NCI-H1930 (cell line): ENCODE measurements at places on chromosomes 1 and 21.

DNA sequence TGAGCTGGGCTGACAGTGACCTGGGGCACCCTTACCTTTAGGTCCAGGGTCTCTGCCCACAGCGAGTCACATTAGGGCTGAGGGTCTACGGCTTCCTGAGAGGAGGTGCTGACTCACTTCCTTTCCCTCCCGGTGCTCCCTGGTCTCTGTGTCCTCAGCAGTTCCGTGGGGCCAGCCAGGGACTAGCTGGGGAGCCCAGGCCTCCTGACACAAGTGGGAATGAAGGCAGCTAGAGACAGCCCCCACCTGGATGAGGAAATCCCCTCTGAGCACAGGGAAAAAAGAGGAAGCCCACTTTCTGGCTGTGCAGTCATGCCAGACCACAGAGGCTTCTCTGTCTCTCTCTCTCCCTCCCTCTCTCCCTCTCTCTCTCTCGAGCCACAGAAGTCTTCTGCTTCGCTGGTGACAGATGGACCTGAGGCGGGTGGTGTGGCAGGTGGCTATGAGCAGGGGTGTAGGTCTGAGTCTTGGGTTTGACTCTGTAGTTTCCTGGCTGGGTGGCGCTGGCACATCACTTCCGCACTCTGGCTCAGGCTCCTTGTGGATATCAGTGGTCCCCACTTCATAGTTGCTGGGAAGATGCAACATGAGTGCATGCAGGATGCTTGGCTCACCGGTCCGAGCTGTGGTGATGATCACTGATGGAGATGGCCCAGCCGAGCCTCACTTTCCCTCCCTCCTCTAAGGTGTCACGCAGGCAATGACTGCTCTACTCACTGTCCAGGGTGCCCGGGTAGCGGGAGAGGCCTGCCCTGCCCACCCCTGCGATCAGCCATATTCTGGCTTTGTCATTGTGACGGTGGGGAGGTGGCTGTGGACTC lies 3.5 kb downstream of the SLC66A1 start:
- DNase-seq, result no peak

- DNase-seq, result no peak
Observed at GRCh38 chr1:97457446-97458089, 463.3 kb downstream of the DPYD start.

DNA sequence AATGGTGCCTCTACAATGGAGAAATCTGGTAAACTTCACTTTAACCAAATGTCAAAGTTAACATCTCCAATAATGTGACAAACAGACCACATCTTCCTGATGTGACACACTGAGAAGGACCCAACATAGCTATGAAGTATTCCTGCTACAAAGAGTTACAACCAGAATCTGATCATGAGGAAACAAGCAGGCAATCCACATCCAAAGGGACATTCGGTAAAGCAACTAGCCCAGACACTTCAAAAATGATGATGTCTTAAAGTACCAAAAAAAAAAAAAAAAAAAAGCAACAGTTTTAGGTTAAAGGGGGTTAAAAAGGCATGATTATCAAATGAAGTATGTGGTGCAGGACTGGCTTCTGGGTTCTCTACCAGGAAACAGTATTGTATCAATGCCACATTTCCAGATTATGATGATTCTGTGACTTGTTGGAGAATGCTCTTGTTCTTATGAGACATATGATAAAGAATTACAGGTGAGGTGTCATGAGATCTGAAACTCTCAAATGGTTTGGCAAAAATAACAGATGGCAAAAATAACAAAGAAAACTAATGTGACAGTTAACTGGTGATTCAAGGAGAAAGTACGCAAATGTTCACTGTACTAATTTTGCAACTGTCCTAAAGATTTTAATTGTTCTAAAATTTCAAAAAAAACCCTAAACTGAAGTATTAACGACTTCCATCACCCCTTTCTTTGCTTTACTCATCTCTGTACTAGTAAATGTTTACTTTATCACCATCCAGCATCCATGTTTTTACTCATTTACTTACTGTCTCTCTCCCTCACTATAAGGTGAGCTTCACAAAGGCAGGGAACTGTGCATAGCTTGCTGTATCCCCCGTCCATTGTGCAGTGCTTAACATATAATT lies 2.8 kb downstream of the CD58 start:
- DNase-seq, result no peak

- peak; percentile 35 for DNase-seq
Observed at GRCh38 chr1:33181921-33182341, at the start of gene TRIM62. Gene TRIM62, minus strand, starts transcription at chr1:33182043. Its CDS starts 611 bp downstream, at chr1:33181432.

GRCh38 chr1:170530972-170531757 lies 801 bp upstream of the GORAB start:
- DNase-seq, result no peak

DNA sequence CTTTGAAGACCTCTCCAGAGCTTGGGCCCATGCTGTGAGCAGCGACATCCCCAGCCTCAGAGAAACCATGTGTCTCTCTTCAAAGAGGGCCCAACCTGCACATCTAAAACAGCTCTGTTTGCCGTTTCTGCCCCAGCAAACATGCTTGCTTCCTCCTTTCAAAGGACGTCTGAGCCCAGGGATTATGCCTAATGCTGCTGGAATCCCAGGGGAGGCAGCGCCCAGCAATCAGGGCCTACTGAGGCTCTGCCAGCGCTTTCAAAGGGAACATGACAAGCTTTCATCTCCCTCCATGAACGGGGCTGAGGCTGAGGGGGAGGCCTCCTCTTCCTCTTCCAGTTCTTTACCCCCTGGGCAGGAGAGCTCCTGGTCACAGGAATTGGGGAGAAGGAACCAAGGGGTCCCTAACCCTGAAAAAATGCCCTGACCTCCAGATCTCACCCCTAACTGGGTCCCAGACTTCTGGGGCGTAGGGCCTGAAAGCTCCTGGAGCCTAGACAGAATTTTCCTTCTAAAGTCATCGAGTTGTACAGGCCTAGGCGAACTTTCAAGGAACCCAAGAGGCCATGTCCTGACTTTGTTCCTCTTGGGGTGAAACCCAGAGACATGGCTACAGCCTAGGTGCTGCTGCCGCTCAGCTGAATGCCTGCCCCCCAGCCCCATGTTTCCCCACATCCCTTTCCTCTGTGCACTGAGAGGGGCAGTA lies 13.4 kb upstream of the ASCL5 start:
- no peak for DNase-seq

GRCh38 chr21:19489930-19490329 lies 1086.3 kb upstream of the TMPRSS15 start:
- DNase-seq, result no peak

DNA sequence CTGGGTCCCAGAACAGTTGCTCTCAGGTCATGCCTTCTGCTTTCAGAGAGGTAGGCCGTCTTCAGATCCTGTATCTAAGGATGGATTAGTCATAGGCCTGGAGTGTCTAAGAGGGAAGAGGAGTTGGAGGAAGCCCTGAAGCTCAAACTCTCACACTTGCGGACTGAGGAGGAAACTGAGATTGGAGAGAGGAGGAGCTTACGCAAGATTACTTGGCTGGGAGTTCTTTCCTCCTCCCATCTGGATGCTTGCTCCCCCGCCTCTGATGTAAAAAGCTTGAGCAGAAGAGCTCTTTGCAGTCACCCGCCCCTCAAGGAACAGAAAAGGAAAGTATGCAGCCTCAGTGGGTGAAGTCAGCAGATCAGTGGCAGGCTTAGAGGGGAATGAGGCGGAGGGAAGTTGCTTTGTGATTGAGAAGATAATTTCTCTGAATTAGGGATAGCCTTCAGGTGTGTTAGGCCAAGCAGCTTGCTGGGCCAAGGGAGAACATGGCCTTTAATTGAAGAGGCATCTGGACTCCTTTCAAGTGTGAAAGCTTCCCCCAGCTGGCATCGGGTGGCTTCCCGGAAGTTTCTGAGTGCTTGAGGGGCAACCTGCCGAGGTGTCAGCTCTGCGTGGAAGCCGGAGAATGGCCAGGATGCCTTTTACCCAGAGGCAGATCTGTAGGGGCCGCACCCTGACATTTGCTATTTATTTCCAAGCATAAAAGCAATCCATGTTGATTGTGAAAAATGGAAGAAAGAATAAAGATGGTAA lies 6.6 kb downstream of the ADORA1 start:
- DNase-seq, result no peak

- no peak for DNase-seq
Observed at GRCh38 chr1:15719381-15720120, 16.5 kb upstream of the SLC25A34 start.

- no peak for DNase-seq
Observed at GRCh38 chr1:55005351-55006140, 6.8 kb downstream of the BSND start.

DNA sequence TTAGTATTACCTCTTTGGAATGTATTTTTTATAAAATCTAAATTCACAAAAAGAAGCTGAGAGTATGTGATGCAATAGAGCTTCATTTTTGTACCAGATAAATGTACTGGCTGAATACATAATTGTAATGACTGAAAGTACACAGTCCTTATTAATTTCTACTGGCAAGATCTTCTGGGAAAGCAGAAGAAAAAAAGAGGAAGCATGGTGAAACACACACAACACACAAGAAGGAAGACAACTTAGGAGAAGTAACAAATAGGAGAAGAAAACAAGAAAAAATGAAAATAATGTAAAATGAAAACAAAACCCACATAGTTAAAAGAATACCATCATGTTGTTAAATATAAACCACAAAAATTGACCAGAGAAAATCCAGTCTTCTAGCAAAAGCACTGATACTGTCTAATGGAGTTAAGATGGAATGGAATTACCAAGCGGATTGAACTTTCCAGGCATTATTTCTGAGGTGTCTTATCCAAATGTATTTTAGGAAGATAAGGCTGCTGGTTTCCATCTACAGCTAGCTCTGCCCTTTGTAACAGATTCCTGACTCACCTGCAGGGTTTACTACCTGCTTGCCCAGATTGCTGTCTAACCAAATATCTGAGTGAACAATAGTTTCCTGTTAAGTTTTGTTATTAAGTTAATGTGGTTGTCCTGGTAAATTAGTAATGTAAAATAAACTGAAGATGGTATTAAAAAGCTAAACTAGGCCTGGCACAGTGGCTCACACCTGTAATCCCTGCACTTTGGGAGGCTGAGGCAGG lies 4.5 kb upstream of the COP1 start:
- no peak for DNase-seq

DNA sequence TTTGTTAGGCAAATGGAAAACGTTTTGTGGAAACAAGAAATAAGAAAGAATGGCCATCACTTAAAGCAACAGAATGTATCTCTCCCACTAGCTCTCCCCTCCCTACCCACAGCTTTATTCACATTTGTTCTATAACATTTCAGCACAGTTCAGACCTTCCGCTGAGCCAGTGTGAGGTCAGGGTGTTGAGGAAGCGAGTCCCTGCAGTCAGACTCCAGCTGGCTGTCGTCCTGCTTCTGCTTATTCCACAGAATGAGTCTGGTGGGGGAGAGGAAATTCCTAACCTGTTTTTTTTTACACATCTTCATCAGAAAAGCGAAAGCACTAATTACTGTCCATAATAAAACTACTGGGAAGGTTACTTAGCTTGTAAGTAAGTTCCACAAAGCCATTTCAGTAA lies 39.0 kb downstream of the MRPL39 start:
- no peak for DNase-seq

GRCh38 chr1:29961293-29962059 lies 725.2 kb downstream of the PTPRU start:
- no peak for DNase-seq

- no peak for DNase-seq
Observed at GRCh38 chr1:244647819-244648218, 5.1 kb upstream of the DESI2 start.

DNA sequence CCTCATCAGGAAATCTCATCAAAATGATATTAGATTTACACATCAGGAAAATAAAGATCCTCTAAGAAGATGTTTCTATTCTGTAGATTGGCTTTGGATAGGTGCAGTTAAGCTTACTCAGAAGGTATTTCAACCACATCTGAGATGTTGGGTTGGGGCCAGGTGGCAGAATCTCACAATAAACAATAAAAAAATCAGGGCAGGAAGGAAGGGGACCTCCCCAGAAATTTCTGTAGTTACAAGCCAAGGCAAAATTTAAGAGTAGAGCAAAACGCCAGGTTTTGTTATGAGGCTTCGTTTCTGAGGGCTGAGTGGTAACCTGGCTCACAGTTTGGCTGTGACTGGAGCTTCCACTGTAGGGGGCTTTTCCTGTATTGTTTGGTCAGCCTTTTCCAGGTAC lies 84.8 kb downstream of the HUNK start:
- no peak for DNase-seq

GRCh38 chr1:172375211-172375631 lies 45.3 kb upstream of the C1orf105 start:
- DNase-seq, result no peak

DNA sequence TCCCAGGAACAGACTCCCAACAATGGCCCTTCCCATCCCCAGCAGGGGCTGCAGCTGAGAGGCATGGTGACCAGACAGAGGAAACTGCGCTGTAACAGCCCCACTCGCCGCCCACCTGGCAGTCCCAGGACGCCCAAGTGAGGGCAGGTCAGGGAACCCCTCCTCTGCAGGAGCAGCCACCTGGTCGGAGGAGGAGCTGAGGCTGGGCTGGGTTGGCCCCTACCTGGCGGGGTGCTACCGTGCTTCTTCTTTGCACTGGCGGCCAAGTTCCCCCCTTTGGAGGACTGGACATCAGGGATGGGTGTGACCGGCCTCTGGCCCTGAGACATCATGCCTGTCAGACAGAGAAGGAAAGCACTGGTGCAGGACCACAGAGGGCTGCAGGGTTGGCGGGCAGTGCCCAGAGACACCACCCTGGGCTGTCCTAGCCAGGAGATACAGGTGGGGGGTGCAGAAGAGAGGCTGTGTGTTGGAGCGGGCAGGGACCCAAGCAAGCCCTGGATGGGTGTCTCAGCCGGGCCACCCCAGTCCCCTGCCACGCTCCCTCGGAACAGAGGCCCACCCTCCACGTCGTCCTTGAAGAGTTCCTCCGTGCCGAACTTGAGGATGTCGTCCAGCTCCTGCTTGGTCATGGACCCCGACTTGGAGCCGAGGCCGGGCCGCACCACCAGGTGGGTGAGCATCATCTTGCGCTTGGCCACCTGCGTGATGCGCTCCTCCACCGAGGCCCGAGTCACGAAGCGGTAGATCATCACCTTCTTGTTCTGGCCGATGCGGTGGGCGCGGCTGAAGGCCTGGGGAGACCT lies 51.6 kb downstream of the CHD5 start:
- no peak for DNase-seq

DNA sequence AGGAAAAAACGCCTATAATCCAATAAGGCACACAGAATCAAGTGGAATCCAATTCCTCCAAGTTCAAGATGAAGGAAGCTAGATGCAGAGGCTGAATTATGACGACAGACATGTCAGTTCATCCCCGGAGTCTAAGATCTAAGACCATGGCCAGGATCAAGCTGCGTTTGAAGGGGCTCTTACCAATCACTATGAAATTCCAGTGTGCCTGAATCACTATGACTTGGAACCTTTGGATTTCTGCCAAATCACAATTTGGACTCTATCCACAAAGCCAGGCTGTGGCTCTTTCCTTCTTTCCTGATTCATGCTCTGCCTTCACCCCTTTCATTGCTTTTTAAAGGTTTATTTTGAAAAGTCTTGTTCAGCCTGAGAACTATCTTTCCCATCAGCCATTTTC lies 17.1 kb downstream of the OLIG2 start:
- no peak for DNase-seq

DNA sequence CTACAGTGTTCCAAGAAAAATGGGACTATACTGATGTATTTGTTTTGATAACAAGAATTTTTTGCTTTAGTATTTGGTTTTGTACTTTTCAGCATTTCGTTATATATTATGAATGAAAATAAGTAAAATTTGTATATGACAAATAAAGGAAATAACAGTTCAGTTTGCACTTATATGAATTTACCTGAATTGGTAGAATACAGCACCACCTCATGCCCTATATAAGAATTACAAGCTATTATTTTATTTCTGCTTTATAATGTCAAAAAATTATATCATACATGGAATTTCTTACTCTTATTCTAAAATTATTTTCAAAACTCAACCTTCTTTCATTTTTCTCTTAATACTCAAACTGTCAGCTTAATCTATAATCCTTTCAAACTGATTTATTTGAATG lies 14.6 kb downstream of the EFCAB7 start:
- no peak for DNase-seq
